ENCODE measurements at places on chromosomes 3 and 15.

DNA sequence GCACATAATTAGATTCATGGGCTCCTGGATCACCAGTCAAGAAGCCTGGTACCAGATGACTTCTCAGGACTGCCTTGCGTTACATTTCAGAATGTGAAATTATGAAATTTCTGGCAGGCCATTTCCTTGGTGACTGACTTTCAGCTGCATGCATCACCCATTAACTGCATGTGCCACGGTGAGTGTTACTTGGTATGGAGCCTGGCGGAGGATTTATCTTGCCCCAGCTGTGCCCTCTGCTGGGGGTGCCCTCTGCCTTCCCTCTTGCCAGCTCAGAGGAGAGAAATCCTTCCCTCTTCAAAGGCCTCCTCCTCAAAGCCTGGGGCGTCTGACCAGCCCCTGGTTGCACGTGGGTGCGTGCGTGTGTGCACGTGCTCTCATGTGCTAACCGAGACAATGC is 57.7 kb upstream of the CTSH start:
- DNase-seq: no peak

DNA sequence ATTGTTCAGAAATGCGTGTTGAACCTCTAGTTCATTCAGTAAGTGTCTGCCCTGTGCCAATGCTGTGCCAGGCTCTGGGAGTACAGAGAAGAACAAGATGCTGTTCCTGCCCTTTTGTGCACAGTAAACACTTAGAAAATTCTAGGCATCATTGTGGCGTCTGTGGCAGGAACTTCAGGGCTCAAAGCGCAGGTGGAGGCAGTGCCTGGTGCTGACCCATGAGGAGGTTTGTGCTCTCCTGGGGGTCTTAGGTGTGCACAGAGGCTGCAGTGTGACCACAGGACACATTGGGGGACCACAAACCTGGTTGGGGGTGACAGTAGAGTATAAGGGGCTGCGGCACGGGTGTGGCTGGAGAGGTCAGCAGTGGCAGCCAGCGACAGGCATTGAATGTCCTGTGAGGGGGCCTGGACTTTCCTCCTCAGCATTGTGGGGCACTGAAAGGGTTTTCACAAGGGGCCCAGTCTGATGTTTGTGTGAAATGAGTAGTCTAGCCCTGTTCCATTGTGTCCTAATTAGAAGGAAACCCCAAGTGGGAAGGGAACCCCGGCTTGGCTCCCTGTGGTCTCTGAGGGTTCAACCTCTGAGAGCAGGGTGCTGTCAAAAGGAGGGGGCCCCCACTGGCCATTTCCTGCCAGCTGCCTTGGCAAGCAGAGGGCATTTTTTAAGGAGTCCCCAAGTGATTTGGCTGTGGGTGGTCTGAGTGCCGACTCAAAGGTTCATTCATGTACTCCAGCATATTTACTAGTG is 20.9 kb downstream of the MRAS start:
- DNase-seq: peak; percentile 28

DNA sequence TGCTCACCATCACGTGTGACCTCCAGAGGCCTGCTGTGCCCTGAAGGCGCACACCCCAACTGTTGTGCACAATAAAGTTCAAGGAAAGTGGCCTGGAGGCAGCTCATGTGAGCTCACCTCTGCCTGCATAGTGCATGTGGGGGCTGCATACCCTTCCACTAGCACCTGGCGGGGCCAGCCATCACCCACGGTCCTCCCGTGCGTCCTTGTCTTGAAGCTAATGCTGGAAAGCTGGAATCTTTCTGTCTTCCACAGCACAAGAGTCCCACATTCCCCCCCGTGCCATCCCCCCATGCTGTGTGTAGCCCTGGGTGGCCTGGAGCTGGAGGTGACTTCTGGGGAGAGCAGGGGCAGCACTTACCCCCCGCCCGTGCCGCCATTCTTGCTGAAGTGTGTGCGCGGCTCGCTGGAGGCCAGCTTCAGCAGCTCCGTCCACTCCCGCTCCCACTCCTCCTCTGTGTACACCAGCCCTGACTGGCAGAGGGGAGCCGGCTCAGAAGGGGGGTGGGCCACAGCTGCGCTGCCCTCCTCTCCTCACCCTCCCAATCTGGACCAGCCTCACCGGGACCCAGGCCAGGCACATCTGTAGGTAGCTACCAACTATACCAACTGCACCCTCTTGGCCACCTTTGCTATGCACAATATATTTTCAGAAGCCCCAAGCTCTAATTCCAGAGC is 199.5 kb downstream of the KLF13 start:
- DNase-seq: no peak

GRCh38 chr3:54663501-54664011 is 264.3 kb downstream of the LRTM1 start:
- no peak for DNase-seq

- no peak for DNase-seq
Measured at GRCh38 chr15:74449643-74450205, 11.2 kb downstream of the UBL7 start.

- no peak for DNase-seq
Measured at GRCh38 chr15:34248190-34248589, 23.4 kb downstream of the EMC4 start.

GRCh38 chr3:71341721-71342120 is 241.8 kb downstream of the FOXP1 start:
- DNase-seq: no peak

GRCh38 chr3:167972502-167972901 is 123.2 kb downstream of the GOLIM4 start:
- no peak for DNase-seq

DNA sequence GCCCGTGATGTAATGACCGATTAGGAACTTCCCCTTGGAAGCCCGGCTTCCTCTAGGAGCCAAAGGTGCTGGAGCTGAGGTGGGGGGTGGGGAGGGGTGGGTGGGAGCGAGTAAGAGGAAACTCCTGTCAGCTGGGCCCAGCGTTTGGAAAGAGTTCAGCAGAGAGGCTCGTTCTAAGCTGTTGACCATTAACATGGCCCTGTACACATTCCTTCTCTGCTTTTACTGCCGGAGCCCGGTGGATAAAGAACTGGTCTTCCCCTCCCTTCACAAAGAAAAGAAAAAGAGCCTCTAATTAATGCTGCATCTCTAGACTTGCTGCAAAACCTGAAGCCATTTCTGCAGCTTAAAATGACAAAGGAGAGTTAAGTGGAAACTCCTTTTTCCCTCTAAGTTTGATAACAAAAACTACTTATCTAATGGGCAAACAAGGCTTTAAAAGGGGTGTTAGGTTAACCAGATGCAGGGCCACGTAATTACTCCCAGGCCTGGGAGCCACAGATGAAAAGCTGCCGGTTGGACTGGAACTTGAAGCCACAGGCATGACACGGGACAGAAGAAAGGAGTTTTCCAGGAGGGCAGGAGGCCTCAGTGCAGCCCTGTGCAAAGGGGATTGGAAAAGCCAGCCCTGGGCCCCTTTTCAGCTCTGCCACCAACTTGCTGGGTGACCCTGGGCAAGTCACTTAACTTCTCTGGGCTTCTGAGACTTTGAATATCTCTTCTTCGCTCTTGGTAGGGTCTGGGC is 71.3 kb downstream of the SMAD6 start:
- DNase-seq: no peak

GRCh38 chr3:100706365-100706764 is 2.9 kb upstream of the TFG start:
- DNase-seq: no peak

GRCh38 chr3:31895471-31895870 is 85.6 kb downstream of the OSBPL10 start:
- no peak for DNase-seq

DNA sequence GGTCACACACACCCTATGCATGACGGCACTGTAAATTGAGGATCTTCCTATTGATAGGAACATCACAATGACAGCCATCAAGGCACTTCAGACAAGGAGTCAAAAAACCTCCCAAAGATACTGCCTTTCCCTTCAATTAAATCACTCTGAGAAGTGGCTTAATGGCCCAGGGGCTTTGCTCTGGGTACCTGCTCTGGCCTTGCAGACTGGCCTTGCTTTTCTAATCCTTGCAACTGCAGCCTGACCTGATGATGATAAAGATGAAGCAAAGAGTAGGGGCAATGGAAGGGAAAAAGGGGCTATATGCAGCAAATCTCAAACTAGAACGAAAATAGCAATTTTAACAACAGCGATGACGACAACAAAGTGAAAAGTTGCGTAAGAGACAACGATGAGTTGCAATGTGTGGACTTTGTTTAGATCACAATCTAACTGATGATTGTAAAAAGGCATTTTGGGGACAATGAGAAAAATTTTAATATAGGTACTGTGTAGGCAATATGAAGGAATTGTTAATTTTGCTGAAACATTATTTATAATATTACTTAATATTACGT is 14.6 kb downstream of the ADAMTS9 start:
- DNase-seq: no peak

GRCh38 chr3:25861566-25861965 is 71.7 kb downstream of the OXSM start:
- DNase-seq: no peak

DNA sequence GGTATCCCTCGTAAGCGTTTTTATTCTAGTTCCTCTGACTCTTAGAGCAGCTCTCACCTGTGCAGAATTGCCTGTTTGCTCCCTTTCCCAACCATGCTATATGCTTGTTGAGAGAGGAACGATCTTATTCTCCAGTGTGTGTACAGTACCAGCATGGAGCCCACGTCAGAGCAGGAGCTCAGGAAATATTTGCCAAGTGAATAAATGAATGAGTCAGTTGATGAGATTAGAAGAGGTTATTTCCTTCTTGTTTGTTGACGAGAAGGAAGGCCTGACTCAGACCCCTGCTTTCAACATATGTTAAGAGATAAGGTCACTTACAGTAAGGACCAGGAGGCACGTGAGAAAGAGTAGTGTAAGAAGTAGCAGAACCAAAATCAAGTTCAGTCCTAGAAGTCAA is 106.3 kb upstream of the ABHD17C start:
- no peak for DNase-seq

GRCh38 chr3:89571298-89571697 is 463.9 kb downstream of the EPHA3 start:
- DNase-seq: no peak

DNA sequence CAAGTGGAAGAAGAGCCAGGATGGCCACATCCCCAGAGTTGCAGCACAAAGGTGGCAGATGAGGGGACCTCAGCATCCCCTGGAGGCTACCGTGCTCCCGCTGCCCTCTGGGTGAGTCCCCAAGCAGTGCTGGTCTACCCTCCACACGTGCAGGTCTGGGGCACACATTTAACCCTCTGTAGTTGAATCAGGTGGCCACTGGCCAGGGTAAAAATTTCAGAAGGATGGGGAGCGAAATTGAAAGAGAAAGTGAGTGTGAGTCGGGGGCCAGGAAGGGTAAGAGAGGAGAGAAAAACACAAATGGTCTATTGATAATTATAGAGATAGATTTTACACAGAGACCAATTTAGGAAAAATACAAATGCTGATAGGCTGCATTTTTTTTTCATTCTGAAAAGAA is 139.5 kb upstream of the EIF1B start:
- DNase-seq: no peak

Data from anterior cingulate cortex (tissue), 58 donors.